ENCODE measurements at places on chromosomes 1 and 21.
A peak's percentile ranks its signal among the peaks of the same experiment; 100 is the strongest.

DNA sequence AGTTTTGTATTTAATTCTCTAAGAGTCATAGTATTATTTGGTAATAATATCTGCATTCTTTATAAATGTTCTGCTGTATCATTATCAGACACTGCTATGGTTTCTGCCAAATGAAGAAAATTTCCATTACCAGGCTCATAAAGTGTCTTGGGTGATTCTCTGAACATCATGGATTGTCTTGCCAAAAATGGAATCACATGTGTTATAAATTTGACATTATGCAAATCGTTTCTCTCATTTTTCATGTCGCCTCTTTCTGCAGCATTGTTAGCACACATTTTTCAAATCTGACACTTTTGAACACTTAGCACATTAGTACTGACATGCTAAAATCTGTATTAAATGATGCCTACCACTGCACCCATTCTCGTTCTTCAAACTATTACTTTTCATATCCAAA is 74.2 kb upstream of the NEK7 start:
- DNase-seq: no peak

DNA sequence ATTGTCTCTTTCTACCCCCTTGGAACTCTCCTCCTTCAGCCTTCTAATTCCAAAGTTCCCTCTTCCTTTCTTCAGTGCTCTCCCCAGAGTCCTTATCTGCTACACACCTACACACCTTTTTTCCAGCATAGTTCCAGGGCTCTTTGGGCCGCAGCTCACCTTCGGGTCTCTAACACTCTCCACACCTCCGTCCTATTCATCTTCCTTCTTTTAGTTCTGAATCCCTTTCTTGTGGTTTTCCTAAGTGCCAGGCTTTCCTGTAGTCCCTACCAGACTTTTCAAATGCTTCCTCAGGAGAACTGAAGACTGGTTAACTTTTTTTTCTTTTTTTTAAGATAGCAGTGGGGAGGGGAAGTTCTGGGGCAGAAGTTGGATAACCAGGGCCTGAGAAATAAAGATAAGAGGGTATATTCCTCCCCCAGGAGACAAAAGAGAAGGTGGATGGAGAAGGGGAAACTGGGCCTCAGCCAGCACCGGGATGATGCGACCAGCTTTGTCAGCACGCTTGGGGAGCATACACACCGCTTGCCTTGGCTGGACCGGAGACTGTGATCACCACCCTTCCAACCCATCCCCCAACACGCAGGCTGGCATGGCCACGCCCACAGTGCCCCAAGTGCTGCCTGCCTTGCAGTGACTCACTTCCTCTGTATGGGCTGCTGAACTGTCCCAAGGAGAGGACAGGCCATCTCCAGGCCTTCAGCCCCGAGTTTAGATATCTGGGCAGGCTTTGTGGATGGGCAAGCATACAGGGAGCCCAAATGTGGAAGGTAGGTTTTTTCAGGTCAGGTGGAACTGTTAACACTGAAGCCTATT is 2.5 kb upstream of the CERS2 start:
- DNase-seq: peak; percentile 76

DNA sequence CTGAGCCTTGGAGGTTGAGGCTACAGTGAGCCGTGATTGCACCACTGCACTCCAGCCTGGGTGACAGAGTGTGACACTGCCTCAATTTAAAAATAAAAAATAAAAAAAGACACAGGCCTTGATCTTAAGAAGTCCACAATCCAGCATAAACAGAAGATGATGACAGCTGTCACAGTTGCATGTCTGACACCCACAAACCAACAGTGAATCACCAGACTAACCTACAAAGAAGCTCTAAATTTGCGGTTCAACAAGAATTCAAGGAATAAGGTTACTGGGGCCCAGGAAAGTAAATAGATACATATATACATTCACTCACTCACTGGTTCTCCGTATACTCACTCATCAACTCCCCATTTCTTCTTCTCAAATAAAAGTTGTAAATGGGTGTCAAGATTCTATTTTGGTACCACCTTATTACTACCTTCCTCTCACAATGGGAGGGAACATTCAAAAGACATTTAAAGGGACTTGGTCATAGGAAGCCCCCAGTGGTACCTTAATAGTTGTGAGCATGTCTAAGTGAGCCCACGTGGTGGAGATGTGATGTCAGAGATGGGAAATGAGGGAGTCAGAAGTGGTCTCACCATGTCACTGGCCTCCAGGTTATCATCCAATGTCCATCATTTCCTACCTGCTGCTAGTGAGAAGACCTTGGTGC is 66.9 kb upstream of the PRDX6 start:
- DNase-seq: peak; percentile 29

DNA sequence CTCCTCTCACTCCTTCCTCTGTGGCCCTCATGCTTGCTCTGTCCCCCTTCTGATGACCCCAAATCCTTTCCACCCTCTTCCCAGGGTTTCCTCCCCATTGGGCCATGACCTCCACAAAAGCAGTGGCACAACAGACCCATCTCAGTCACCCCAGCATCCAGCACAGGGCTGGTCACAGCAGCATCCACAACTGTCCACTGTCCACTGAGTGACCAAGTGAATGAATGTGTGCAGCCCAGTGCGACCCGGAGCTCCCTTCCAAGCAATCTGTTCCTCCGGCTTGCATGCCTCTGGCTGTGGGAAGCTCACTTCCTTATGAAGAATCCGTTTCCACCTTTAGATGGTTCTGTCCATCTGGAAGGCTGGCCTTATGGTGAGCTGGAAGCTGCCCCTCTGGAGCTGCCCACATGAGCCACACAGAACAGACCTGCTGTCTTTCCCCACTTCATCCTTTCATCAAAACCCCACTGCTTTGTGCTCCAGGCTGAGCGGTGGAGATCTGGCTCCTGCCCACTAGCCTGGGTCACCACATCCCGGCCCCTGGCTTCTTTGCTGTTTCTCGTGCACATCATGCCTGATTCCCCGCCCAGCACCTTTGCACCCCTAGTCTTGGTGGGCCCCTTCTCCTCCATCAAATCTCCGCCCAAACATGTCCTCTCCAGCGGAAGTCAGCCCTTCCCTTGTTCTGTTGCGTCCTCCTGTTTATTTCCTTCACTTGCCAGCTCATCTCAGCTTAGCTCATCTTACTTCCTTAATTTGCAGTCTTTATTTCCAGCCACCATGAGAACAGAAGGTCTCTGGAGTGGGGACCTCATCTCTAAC is 56.4 kb downstream of the EDN2 start:
- no peak for DNase-seq

GRCh38 chr1:67336157-67336556 is 28.5 kb downstream of the IL12RB2 start:
- DNase-seq: no peak

DNA sequence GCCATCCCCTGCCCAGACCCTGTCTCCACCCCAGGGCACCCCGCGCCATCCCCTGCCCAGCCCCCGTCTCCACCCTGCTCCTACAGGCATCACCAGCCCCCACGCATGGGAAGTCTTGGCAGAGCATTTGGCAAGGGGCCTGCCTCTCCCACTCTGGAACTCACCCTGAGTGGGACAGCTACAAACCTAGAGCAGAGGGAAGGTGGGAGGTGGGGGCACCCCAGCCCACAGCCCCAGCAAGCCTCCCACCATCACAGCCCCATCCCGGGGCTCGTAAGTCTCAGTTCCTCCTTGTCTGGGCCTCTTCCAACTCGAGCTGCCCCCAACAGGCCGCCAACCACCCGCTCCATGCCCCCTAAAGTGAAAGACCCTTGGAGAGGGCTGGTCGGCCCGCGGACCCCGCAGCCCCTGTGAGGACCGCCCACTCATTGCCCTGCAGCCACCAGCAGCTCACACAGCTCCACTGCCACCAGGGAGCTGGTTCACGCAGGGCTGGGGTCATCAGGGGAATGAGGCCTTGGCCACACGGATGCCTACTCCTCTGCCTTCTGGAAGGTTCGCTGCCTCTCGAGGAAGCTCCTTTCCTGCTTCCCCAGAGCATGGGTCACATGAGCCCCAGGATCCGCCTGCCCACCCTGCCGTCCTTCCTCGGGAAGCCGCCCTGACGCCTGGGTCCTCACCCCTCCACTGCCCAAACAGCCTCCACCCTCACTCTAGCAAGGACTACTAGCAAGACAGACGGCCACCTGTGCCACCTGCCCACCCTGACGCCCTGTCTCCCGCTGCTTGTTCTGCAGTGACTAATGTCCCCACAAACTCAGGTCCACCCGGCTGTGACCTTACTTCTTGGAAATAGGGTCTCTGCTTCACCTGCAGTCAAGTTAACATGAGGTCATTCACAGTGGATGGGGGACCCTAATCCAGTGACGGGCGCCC is 14.4 kb downstream of the MEGF6 start:
- DNase-seq: no peak

GRCh38 chr1:185965870-185966269 is 231.7 kb downstream of the HMCN1 start:
- DNase-seq: peak; percentile 64

DNA sequence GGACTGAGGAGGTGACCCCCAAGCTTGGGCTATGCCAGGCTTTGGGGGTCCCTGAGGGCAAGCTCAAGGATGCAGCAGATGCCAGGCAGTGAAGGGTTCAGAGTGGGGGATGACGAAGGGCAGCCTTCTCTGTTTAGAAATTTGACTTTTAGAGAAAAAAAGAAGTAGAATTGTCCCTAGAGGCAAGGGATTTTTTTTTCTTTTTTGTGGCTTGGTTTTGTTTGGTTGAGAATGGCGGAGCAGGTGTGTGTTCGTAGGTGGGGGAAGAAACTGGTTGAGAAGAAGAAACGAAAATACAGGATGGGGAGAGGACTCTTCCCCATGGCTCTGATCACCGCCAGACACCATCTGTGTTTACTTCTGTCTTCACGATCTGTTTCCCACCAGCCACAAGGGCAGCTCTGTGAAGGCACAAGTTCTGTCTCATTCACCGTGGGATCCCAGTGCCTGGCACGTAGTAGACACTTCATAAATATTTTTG is 8.2 kb downstream of the PLA2G5 start:
- no peak for DNase-seq

DNA sequence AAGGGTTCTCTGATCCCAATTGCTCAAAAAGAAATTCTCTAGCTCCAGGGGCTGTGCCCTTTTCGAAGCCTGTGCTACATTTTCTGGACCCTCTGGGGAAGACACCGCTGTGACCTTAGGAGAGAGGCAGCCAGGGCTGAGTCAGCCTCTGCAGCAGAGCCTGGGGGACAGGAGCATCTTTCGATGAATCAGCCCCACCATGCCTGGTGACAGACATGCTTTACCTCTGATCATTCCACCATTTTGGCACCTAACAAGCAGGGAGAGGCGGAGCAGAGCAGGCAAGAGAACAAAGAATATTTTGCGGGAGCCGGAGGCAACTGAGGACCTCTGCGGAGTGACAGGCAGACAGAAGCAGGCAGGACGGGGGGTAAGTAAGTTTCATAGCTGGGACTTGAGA is 84.9 kb downstream of the VWA5B1 start:
- peak; percentile 50 for DNase-seq

DNA sequence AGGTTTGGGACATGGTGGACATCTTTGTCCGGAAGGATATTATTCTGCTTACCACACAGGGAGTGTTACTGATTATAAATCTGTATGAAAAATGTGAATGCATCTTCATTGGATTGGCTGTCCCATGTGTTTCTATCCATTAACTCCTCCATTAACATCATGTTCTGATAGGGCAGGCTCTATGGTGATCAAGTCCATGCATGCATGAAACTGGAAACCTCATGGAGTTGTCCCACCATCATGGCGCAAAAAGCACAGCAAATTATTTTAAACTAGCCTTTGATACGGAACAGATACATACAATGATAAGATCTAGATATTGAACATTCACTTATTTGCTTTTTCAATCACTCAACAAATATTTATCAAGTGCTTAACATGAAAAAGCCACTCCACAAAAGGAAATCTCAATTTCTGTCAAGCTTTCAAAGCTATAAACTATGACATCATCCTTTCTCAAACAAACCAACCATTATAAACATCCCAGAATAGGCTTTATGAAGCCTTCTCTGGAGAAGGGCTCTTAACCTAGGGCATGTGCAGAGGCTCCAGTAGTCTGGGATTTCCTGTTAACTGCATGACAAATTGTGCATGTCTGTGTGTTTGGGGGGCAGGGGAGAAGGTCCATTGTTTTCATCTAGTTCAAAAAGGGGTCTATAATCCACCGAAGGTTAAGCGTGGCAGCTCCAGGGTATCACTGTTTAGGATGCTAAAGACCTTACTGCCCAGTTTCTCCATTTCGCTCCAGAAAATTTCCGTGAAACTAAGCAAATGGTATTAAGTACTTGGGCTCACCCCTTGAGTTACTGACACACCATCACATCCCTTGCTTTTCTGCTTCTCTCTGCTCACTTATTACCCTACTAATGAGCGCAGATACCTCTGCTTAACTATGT is 46.1 kb downstream of the ADAMTS1 start:
- no peak for DNase-seq

DNA sequence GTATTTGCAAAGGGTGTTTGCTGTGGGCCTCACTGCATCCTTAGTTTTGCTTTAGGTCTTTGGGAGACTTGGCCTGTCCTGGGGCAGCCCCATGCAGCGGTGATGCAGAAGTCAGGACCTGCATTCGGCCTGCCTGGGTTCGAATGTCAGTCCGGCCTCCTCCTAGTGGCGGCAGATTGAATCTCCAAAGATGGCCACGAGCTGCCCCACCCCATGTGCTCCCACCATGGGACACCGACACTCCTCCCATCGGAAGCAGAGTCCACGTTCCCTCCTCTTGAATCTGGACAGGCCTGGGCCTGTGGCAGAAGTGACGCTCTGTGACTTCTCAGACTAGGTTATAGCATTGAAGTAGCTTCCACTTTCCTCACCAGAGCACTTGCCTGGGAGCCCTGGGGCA is 16.3 kb upstream of the NPPB start:
- DNase-seq: no peak

GRCh38 chr1:17513131-17513530 is 26.4 kb upstream of the ARHGEF10L start:
- no peak for DNase-seq

DNA sequence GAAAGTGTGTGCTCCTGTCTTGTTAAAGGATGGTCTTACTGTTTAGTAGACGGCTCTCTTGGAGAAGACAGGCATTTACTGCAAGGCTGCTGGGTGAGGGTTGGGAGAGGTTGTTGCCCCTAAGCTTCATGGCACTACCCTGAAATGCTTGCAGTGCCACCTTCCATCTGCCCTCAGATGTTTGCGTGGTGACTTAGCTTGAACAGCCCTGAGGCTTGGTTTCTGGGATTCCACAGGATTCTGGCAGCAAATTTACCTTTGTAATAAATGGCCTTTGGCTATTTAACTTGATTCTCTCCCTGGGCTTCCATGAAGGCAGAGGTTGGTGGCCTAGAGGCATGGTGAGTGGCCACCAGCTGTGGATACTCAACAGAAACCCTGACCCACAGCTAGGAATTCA is 11.6 kb downstream of the MTARC1 start:
- DNase-seq: no peak
